ENCODE measurements at places on chromosomes 3 and 15.

- no peak for DNase-seq
Measured at GRCh38 chr3:146326875-146327543, 76.1 kb upstream of the PLSCR4 start.

GRCh38 chr3:123244128-123244527, 42.4 kb downstream of the SEC22A start:
- DNase-seq, result no peak

GRCh38 chr3:124848300-124848699, 38.9 kb downstream of the ITGB5 start:
- DNase-seq, result no peak

DNA sequence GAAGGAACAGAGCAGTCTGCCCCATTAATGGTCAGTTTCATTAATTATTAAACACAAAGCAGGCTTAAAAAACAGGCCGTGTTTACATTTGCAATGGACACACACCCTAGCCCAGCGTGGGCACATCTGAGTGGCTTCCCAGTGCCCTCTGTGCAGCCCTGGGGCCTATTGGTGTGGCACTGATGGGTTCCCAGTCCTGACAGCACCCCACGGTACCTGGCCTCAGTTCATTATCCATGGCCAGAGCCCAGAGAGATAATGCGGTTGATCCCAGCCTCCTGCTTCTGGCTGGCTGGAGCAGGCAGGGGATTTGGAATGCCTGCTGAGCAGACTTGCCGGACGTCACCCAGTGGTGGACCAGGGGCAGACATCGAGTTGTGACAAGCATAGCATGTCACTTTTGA, 110.5 kb upstream of the ABHD17C start:
- no peak for DNase-seq

- DNase-seq, result no peak
Measured at GRCh38 chr3:157475921-157476414, 27.2 kb downstream of the VEPH1 start.

- no peak for DNase-seq
Measured at GRCh38 chr3:117442566-117442965, 733.0 kb downstream of the TUSC7 start.

DNA sequence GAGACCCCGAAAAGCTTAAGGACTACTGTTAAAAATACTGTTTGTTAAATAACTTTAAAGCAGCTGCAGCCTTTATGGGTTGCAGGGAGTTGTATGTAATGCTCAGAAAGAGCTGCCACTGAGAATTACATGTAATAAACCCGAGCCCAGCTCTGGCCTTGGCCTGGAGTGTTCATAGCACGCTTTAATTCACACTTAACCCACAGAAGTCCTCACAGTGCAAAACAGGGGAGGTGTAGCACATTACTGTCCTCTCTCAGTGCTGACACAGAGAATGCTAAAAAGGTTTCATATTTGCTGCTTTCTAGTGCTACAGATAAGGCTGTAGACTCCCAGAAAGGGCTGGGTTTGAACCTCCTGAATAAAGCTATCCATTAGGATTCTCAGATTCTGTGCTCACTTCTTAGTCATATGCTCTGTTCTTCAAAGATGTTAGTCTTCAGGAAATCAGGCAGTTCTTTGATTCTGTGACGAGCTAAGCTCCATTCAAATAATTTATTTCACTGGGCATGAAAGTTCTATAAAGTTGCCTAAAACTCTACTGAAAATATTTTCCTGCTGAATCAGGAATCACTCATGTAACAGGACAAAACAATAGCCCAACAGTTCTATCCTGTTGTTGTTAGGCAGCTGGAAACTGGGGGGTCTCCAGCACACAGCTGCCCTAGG, 108.0 kb downstream of the SENP2 start:
- no peak for DNase-seq

GRCh38 chr15:25830844-25831451, 32.2 kb downstream of the ATP10A start:
- DNase-seq, result no peak

DNA sequence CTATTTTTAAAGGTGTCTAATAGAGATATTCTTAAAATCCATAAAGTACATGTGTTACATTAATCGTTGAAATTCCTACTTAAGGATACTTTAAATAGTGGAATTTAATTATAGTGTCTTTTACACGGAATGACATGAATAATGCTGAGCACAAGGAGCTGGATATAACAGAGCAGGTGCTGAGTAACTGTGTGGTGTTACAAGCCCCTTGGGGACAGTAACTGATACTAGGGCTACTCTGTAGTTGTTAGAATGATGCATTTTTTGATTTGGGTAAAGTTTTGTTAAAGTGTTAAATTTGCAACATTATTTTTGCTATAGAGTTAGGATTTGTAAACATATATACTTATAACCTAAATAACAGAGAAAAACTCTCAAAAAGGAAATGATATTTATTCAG, 1496.1 kb downstream of the OTOL1 start:
- no peak for DNase-seq

GRCh38 chr3:152943645-152944044, 108.7 kb downstream of the P2RY1 start:
- no peak for DNase-seq

- DNase-seq, result no peak
Measured at GRCh38 chr15:38190501-38190900, 62.1 kb upstream of the SPRED1 start.

DNA sequence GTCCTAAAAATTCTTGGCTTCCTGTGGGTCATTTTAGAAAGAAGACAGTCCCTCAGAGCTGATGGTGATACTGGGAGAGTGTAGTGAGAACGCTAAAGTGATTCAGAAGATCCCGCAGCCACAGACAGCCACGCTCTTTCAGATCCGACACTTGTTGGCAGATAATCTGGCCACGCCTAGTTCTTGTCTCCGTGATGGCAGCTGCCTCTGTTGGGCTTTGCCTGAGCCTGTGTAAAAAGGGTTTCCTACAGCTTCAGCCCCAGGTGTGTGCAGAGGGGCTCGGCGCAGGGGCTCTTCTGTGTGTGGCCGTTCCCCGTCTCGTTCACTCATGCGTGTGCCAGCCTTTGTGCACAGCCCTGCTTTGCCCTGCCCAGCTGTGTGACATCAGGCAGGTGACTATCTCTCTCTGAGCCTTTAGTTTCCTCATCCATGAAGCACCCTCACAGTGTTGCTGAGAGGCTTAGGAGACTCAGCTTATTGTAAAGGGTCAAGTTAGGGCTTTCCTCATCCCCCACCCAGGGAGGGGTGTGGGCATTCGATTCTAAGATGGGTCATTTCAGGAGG, 6.3 kb downstream of the IRAK2 start:
- DNase-seq, result no peak

DNA sequence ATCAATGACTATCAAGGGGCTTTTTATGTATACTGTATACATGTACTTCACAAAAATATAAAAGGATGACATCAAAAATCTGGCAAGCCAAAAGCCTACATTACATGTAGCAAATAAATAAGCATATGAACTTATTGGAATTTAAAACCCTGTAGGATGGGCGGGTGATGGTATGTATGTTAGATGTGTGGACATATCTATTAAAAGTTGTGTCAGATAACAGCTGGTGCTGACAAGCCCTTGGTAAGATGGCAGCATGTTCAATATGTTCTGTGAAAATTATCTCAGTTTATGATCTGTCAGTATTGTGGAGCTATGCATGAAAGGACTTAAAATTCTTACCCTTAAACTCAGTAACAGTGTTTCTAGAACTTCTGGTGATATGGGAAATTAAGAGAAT, 20.1 kb downstream of the CTNNB1 start:
- DNase-seq, result no peak

DNA sequence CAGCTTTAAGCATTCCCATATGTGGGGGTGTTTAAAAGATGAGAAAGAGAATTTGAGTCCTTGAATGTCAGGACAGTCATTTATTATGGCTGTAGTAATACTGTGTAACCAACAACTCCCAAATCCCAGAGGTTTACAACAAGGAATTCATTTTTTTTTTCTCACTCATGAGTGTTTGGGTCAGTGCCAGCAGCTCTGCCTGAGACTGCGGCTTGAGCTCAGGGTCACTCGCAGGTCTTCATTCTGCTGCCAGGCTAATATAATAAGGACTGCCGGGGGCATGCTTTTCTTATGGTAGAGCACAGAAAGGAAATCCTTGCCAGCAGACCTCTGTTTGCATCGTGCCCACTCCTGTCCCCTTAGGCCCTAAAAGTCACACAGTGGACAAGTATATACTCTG, 277.9 kb upstream of the LMCD1 start:
- no peak for DNase-seq

DNA sequence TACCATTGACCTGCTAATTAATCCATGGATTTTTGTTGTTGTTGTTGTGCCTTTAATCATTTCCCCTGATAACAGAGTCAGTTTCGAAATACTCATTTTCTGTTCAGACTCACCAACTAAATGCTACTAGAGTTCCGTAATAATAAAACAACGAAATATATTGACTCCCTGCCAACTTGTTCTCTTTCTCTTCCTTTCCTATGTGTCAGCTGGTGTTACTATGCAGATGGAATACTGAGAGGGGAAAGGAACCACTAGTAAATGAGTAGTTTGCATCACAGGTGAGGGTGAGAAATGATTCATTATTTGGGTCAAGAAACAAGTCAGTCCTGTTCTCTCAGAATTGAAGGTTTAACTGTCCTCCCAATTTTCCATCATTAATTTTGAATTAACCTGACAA, 1027.3 kb downstream of the TUSC7 start:
- no peak for DNase-seq

DNA sequence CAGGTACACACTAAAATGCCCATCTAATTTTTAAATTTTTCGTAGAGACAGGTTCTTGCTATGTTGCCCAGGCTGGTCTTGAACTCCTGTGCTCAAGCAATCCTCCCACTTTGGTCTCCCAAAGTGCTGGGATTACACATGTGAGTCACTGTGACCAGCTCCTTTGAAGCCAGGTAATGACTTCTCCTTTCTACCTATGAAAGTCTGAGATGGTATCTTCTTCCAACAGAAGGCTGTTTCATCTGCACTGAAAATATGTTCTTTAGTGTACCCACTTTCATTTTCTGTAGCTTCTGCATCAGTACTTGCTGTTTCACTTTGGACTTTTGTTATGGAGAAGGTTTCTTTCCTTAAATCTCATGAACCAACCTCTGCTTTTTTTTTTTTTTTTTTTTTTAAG, 8.8 kb downstream of the OIP5 start:
- DNase-seq, result no peak

- no peak for DNase-seq
Measured at GRCh38 chr15:72680931-72681330, 5.1 kb downstream of the HIGD2B start.

DNA sequence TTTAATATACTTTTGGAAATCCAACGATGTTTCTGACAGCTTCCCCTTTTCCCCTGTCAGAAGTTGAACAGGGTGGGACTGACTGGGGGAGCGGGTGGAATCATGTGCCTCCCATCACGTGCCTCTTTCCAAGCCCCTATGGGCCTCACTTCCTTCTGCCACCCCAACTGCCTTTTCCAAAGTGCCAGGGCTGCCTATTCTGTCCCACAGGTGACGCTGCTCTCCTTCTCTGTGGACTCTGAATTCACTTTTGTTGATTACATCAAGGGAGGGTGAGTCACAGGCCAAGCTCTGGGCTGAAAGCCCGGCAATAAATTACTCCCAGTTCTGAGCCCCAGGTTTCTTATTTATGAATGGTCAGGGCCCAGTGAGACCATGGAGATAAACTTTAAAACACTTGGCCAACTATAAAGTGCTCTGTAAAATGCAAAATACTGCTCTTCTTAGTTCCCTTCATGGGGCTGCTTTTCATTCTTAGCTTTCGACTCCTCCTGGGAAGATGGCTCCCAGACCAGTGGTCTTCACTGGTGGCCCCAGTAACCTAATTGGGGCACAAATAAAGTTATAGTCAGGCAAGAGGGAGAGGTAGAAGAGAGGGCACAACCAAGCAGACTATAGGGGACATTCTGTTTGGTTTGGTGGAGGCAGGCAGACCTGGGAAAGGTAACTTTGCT, 12.3 kb downstream of the CPNE9 start:
- no peak for DNase-seq

DNA sequence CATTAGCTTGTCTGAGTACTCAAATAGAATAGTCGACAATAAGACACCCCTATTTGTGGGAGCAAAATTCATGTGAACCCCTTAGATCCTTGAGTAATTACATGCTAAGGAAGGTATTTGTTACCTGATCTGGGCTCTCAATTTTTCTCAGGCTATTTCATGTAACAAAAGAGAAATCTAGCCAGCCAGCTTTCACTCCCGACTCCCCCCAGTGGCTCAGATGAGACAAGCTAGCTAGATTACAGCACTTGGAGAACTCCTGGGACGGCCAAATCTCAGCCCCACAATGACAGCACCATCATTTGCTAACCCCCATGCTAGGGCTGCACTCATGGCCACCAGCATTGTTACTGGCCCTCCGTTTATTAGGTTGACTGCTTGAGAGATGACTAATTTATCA, 41.3 kb downstream of the GLDN start:
- DNase-seq, result no peak

DNA sequence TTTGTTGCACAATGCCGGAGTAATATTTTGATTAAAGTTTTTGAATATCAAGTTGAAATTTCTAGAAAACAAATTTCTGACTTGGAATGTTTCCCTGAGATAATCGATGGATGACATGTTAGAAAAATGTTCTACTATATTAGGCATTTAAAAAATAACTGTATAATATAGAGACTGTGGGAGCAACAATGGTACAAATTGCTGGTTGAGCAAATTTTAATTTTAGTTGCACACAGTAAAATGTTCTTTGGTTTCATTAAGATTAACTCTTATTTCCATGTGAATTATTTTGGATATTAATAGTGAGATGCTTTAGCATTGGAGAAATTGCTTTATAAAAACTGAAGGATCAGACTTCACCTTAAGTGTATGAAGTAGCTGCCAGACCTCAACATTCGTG, 9.3 kb downstream of the USP3 start:
- DNase-seq, result no peak

GRCh38 chr3:126063358-126063965, 20.5 kb downstream of the SLC41A3 start:
- no peak for DNase-seq

DNA sequence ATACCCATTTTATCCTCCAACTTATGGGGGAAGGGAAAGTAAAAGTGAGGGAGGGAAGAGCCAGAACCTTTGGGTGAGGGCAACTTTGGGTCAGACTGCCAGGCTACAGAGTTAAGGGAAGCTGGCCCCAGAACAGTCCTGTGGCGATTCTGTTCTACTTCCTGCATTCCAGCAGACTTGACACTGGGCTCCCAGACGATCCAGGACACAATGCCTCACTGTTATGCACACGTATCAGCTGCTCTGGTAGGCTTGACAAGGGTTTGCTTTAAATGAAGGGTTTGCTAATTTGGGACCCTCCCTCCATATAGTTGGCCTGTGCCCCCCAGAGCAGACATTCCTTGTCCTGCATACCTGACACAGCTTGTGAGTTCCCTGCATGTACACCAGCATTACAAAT, 10.7 kb downstream of the GORASP1 start:
- DNase-seq, result no peak
